T-helper 9 cell (primary cell): ENCODE measurements at places on chromosomes 5 and 9.
A peak's percentile ranks its signal among the peaks of the same experiment; 100 is the strongest.

DNA sequence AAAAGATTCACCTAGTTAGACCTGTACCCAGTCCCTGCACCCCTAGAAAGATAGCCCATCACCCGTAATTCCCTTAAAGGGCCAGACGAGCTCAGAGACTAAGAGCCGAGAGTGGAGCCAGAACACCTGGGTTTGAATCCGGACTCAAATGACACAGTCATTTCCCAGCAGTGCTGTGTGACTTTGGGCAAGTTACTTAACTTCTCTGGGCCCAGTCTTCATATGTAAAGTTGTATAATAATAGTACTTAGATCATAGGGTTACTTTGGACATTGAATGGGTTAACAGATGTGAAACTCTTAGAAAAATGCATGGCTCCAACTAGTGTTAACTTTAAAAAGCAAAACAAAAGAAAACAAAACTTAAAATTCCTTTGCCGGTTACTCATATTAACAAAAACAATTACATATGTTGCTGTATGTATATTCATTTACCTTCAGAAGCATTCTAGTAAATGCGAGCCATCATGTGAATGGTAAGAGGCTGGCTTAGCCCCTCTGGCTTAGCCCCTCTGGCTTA is 40.4 kb upstream of the RASGRF2 start:
- DNase-seq: no peak

DNA sequence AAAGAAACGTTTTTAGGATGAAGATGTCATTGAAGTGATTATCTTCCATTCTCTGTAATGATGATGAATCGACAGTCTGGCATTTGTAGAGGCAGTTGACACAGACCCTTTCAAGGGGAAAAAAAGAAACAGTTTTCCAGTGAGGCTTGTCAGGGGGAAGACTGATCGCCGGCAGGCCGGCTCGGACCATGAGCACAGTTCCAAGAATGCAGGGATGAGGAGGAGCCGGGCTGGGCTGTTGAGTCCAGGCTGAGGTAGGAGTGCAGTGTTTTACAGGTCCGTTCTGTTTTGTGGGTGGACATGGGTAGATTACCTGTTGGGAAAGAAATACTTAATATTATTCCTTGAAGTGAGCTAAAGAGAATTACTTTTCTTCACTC is 194.6 kb downstream of the AOPEP start:
- no peak for DNase-seq

- DNase-seq: no peak
Observed at GRCh38 chr9:88534456-88535225, at the start of gene NXNL2. NXNL2 (plus strand) TSS chr9:88535178; CDS start chr9:88535435, 257 bp downstream.

DNA sequence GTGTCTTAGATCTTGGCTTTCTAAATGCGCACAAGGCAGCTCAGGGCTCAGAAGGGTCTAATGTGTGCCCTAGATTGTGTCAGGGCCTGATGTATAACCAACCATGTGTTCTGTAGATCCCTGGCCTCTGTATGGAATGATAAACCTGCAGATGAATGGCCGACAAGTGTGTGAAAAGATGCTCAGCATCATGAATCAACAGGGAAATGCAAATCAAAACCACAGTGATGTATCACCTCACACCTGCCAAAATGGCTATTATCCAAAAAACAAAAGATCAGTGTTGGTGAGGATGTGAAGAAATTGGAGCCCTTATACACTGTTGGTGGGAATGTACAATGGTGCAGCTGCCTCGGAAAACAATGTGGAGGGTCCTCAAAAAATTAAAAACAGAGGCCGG is 489.8 kb downstream of the SEMA5A start:
- no peak for DNase-seq

- DNase-seq: peak; percentile 58
Observed at GRCh38 chr9:126514037-126514821, 99.5 kb upstream of the LMX1B start.

- DNase-seq: no peak
Observed at GRCh38 chr9:123739387-123739786, 190.5 kb downstream of the DENND1A start.

DNA sequence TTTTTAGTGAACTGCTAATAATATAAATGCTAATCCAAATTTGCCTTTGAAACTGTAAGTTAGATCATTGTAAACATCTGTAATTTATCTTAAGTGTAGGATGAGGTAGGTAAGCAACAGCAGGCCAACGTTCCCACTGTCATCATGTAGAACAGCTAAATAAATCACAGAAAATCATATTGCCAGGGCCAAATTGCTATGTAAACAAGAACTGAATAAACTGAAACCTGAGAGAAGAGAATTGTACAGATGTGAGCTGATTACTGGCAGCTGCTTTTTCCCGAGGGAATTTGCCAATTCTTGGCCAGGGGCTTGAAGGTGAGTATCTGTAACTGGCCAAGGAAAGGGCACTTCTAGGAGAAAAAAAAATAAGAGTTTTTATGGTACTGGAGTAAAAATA is 97.6 kb downstream of the CDH10 start:
- DNase-seq: no peak

DNA sequence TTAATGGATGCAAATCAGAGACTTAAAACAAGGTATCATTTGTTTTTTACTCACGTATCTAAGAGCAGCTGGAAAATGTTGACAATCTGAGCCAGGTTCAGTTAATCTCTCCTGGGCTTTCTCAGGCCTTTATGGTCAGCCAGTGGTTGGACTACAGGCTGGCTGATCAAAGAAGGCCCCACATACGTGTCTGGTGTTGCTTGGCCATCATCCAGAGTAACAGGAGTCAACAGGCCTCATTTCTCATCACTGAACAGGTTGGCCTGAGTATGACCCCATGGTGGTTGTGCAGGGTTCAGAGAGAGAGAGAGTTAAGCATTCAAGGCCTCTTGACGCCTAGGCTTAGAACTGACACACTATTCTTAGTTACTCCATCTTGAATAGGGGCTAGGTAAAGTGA is 97.0 kb upstream of the VLDLR start:
- no peak for DNase-seq

DNA sequence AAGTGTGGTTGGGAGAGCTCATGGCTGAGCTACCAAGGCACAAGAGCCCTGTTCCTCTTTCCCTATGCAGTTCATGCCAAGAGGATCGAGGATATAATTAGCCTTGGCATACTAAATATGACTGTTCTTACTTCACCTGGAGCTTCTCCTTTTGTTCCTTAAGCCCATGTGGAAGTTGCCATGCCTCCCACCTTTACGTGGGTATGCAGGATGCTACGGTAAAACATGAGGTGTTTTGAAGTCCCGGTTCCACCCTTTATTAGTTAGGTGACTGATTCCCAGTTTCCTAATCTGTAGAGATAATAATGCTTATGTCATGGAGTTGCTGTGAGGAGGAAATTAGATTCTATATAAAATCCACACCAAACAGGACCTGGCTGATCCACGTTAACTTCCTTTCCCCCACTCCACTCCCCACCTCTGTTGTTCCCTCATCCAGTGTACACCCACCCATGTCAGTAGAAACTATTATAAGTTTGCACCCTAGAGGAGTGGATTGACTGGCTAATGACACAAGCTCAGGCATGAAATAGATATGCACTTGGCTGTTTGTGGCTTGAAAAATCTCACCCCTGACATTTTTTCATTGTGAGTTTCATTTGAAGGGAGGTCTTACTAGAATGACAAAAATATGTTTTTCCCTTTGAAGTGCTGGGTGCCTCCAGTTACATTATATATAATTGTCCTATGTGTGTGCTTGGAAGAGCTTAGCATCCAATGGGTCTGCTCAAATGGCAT is 36.8 kb upstream of the SHOC1 start:
- no peak for DNase-seq

- DNase-seq: no peak
Observed at GRCh38 chr5:36369219-36369690, 67.6 kb upstream of the RANBP3L start.

DNA sequence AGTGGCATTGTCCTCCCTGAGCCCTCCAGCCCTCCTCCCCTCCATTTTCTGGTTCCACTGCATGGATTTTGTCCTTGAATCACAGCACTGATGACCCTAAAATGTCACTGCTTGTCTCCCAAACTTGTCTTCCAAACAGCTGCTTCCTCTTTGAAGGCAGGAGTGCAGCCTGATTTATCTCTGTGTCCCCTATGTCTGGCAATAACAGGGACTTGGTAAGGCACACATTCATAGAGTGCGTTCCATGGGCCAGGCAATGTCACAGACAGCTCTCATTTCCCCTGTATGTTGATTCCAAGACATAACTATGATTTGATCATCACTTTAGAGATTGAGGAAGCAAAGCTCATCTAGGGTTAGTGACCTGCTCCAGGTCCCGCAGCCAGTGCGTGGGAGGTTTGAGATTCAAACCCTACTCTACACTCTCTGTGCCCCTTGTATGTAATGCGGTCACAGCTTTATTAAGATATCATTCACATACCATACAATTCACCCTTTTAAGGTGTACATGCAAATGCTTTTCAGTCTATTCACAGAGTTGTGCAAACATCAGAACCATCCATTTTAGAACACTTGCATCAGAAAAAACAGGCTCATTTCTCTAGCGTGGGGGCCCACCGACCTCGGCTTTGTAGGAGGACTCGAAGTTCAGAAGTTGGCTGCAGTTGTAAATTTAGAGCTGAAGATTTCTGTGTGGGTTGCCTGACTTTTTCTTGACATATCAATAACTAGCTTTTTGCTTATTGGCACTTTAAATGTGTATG is 28.4 kb upstream of the BOD1 start:
- DNase-seq: no peak

DNA sequence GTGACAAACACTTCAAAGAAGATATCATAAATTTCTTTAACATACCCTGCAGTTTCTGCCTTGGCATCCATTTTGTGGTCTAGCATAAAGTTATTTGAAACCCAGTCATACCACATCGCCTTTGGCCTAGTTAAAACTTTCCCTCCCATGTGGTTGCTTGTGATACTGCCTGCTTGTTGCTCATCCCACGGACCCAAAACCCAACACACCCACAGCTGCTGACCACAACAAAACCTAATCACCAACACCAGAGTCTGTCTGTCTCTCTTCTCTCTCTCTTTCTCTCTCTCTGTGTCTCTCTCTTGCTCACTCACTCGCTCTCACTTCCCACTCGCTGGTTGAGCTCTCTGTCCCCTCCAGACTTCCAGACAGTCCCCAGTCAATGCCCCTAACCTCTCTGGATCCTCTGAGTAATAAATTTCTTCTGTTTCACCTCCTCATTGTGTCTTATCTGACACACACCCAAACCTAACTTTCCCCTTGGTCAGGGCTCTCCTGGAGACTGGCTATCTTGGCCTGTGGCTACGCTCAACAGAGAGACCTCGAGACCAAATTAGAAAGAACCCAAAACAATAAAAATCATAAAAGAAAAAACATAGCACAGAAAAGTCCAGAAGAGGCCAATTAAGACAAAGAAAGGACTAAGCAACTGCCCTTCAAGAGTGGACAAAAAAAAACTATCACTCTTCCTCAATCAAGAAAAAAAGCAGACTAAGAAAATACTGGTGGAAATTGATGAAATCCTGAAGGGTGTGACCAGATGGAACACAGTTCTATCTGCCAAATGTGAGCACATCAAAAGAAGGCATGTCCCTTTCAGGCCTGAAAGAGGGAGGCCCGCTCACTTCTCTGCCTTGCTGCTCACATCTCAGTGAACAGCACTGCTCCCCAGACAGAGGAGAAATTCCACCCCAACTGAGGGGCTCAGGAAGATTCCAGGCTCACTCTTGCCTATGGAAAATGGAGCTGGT is 41.5 kb downstream of the TTLL11 start:
- no peak for DNase-seq

GRCh38 chr9:116550696-116551436 is 136.2 kb upstream of the TRIM32 start:
- no peak for DNase-seq

DNA sequence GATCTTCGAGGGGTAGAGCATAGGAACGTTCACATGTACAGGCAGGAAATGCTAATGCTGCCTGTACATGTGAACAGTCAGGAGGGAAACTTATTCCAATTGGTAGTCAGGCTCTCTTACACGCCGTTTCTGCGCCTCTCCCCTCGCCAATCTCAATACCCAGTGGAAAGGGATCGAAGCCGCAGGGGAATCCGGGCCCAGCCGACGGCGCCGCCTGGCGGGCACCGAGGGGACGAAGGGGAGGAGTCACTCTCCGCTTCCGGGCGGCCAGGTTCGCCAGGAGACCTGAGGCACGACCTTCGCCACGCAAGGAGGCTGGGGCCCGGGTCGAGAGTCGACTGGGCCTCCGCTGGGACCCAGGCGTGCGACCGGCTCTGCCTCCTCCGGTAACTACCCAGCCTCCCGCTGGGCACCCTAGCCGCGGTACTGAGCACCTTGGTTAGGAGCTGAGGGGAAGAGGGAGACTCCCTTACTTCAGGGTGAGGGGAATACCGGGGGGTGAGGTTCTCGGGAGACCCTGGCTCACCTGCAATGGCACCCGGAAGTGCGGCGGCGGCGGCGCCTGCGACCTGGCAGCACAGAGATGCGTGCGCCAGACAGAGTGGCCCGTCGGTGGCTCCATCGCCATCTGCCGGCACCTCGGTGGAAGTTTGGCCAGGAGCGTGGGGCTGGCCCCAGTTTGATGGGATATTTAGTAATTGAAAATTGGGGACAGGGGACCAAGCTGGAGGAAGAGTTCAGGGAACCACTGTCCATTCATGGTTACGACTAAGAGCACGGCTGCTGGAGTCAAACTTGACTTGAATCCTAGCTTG is at the start of gene PIGO:
Gene PIGO, minus strand, starts transcription at position 557 of the 815 bp plus-strand sequence. CDS start 1,026 bp downstream, outside the sequence.
- peak; percentile 84 for DNase-seq

GRCh38 chr5:11494340-11494739 is 409.9 kb downstream of the CTNND2 start:
- no peak for DNase-seq

DNA sequence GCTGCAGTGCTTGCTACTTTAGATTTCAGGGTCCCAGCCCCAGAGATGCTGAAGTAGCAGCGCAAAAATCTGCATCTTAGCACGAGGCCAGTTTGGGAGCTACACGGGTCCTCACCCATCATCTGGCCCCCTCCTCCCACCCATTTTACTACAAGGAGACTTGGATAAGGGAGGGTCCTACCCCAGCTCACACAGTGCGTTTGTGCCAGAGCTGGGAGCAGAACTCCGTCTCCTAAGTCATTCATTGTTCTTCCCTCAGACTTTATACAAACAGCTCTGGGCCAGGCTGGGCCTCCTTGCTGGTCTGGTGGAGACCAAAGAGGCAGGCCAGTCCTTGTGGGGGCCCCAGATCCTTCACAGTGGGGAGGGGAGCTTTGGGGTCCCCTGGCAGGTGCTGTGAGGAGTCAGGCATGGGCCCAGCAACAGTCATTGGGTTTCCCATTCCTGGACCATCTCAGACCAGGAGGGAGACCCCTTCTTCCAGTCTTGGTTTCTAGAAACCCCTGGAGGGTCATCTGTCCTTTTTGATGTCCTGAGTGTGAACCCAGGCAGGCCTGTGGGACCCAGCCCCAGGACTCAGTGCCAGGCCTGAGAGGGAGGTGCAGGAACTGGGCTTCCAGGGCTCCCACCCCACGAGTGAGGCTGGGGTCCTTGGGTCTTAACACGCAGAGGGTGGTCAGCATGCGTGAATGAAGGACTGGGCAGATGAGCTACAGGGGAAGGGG is 2.3 kb upstream of the IL17B start:
- DNase-seq: no peak

- no peak for DNase-seq
Observed at GRCh38 chr5:138439477-138440158, 761 bp downstream of the REEP2 start.

- no peak for DNase-seq
Observed at GRCh38 chr9:102514541-102514940, 480.6 kb upstream of the CYLC2 start.
